ENCODE measurements at places on chromosomes 2 and 18. TPM values are rescaled to one million over a fixed set of nuclear protein-coding genes. Genes with fewer than 3 reads are reported as not detected.

GRCh38 chr2:220601674-220602073 lies 970.4 kb downstream of the EPHA4 start:
- DNase-seq, result no peak

- no peak for DNase-seq
Observed at GRCh38 chr2:217063238-217063755, 203.4 kb upstream of the TNP1 start.

DNA sequence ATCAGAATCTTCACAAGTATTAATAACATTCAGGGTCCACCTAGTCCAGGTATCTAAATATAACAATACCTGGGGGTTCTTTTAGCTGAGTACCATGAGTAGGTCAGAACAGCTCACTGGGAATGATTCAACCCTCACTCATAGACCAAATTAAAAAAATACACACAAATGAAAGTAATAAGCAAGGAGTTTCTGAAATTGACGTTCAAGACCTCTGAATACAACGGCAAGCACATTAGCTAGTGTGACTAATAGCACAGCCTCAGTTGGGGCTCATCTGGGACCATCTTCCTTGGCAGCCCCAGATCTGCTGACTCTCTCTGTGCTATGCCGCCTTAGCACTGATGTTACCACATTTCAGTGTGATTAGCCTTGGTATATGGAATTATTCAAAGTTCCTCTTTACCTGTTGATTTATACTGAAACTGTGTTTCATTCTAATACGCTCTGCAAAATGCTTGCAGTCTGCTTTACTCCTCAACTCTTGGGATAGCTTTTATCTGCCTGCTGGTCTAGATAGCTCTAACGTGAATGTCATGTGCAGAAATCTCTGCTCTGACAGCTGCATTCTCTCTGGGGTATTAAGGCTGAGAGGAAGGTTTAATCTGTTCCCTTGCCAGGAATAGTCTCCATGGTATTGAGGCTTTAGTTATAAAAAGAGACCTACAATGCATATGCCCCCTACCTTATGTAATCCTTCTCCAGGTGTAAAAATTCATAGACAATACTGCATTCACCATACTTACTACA lies 153.3 kb downstream of the METTL4 start:
- no peak for DNase-seq

- no peak for DNase-seq
Observed at GRCh38 chr2:111950236-111950635, 51.8 kb downstream of the MERTK start.

DNA sequence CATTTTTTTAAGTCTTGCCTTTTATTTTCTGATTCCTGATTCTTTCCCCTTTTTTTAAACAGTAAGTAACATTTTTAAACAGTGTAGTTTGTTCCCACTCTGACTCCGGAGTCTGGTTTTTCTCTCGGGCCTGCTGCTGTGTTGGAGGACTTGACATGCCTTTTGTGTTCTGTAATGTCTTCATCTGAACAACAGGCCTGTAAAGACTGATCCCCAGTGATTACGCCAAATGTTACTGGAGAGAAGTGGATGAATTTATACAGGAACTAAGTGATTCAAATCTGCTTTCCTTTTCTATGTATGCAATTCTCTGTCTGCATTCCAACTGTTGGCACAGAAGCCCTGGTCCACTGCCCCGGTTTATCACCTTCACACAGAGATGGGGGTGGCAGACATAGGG lies 54.3 kb upstream of the RMDN2 start:
- DNase-seq, result no peak

GRCh38 chr2:177272765-177273164 lies 8.2 kb upstream of the NFE2L2 start:
- no peak for DNase-seq

- no peak for DNase-seq
Observed at GRCh38 chr2:31813016-31813415, 197.8 kb downstream of the MEMO1 start.

GRCh38 chr2:44708661-44709000 lies 232.9 kb upstream of the SIX3 start:
- DNase-seq, result no peak

GRCh38 chr2:198659096-198659870 lies 798.5 kb downstream of the SATB2 start:
- DNase-seq, result no peak

GRCh38 chr2:3519255-3520205 lies at the start of gene ADI1:
Gene ADI1, minus strand, starts transcription at chr2:3519531. Its CDS starts 44 bp downstream, at chr2:3519487.
- DNase-seq, result peak; percentile 95

DNA sequence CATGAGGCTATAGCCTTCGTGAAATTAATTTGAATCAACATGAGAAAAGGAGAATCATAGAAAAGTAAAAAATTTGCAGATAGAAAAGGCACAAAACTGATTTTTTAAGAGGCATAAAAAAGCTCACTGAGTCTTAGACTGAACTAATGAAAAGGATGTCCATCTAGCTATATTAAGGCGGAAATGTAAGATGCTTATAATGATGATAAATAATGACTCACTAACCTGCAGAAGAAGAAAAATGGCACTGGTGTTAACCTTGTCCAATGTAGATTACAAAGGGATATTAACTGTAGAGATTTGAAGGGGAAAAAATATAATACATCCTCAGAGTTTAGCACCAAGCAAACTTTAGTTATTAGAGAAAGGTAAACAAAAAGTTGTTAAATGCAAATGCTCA lies 1098.0 kb upstream of the DDX18 start:
- no peak for DNase-seq

- DNase-seq, result no peak
Observed at GRCh38 chr2:227713291-227713690, 4.5 kb downstream of the SLC19A3 start.

DNA sequence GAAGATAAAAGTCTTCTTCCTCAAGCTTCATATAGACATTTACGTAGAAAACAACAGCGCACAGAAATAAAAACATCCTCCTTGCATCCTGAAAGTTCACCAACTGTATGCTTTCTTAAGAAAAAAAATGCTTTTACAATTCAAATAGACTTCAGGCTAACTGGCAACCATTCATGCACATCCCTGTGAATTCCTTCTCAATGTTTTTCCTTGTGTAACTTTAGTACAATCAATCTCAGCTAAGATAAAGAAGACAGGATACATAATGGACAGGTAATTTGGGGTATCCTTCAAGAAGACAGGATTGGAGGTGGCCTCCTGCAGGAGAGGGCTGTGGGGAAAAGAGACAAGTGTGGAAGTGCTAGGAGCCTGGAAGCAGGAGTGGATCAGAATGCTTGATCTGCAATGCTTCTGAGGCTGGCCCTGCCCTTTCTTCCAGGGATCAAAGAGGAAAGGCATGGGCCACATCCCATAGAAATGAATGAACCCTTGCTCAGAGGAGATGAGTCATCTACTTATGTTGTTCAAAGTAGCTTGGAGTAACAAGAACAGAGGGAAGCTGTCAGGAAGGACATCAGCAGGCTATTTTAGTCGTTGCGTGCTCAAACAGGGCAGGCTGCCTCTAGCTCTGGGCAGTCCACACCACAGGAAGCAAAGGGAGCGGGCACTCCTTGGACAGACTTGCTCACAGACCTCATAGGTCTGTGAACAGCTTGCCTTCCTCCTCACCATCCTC lies 126.6 kb downstream of the TMEM131 start:
- DNase-seq, result no peak

DNA sequence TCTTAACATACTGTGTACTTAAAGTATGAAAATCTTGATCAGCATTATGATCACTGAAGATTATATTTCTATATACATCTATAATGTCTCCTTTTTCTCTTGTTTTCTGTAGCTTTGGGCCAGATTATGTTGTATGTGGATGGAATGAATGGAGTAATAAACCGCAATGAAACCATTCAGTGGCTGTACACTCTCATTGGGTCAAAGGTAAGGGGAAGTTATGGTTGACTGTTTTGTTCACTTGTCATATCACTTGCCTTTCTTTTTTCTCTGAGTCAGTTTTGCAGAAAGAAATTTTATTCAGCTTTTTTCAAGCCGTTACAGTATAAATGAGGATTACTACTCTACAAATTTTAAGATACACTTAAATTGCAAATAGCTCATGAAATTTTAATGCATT lies 252.5 kb downstream of the TPGS2 start:
- peak; percentile 1 for DNase-seq

GRCh38 chr2:16226943-16227664 lies 286.8 kb downstream of the MYCN start:
- DNase-seq, result no peak

SERPINB5 gene
- total RNA-seq, result not detected

C2orf15 gene
- total RNA-seq, result 0.26 TPM

STRN gene
- total RNA-seq, result 27.0 TPM

RNU2-63P gene
- 34.9 TPM for total RNA-seq

SLC9A4 gene
- total RNA-seq, result 0.07 TPM
